Activated naive CD8-positive, alpha-beta T cell treated with anti-CD3 and anti-CD28 coated beads for 36 hours (primary cell): ENCODE measurements at places on chromosomes 2 and 18. TPM values are rescaled to one million over a fixed set of nuclear protein-coding genes. Genes with fewer than 3 reads are reported as not detected.

Gene KIF5C
- total RNA-seq: 15.3 TPM

Gene EVX2
- total RNA-seq: not detected

Gene L3MBTL4
- total RNA-seq: 0.37 TPM

Gene UGT1A5
- total RNA-seq: not detected

Gene COLEC12
- not detected for total RNA-seq

Gene ICOS
- 101 TPM for total RNA-seq

Gene AGBL5
- 15.2 TPM for total RNA-seq

Gene IGFBP5
- total RNA-seq: not detected

Gene LRP2
- 1.6 TPM for total RNA-seq

Gene CAPN14
- 0.42 TPM for total RNA-seq

Gene ONECUT2
- not detected for total RNA-seq

Gene LINC00305
- not detected for total RNA-seq

Gene ERFE
- 0.34 TPM for total RNA-seq

Gene UBE2F
- 58.9 TPM for total RNA-seq

Gene IL18R1
- total RNA-seq: 21.8 TPM

Gene LOXL3
- 1.9 TPM for total RNA-seq

Gene LOXHD1
- total RNA-seq: 0.14 TPM

Gene CHAC2
- 28.0 TPM for total RNA-seq

Gene NOSTRIN
- total RNA-seq: not detected

Gene MOGAT1
- not detected for total RNA-seq

Gene DCDC2C
- not detected for total RNA-seq

Gene CD28
- total RNA-seq: 84.0 TPM

Gene IL1RL2
- total RNA-seq: 0.25 TPM

Gene VIT
- total RNA-seq: not detected

Gene TEKT4
- total RNA-seq: not detected

Gene CD302
- 0.37 TPM for total RNA-seq

Gene TXNDC2
- total RNA-seq: not detected

Gene STEAP3
- 0.60 TPM for total RNA-seq

Gene RGPD8
- total RNA-seq: 14.9 TPM

Gene BOLL
- total RNA-seq: not detected

Gene CDCA7
- total RNA-seq: 79.4 TPM

Gene CD8B
- total RNA-seq: 268 TPM

Gene TPO
- total RNA-seq: not detected

Gene ATF2
- 43.1 TPM for total RNA-seq

Gene SNTG2
- total RNA-seq: 3.8 TPM

Gene TRIB2
- 5.0 TPM for total RNA-seq

Gene RIT2
- total RNA-seq: not detected

Gene UGT1A8
- not detected for total RNA-seq

Gene LONRF2
- not detected for total RNA-seq

Gene ORMDL1
- 60.5 TPM for total RNA-seq

Gene IL36G
- not detected for total RNA-seq

Gene EMX1
- not detected for total RNA-seq

Gene MAL
- total RNA-seq: 50.8 TPM

Gene VRK2
- 21.8 TPM for total RNA-seq

Gene USP14
- 121 TPM for total RNA-seq

Gene SNED1
- total RNA-seq: 1.0 TPM

Gene ESPNL
- not detected for total RNA-seq

Gene TCF23
- not detected for total RNA-seq

Gene DPP4
- total RNA-seq: 22.4 TPM

Gene HOXD13
- not detected for total RNA-seq

Gene MAPRE3
- total RNA-seq: 2.3 TPM

Gene CCDC148
- total RNA-seq: not detected

Gene NAT8
- total RNA-seq: not detected

Gene MAP2
- not detected for total RNA-seq

Gene LIMS4
- 0.48 TPM for total RNA-seq
